ENCODE measurements at places on chromosomes 1 and 21. TPM values are rescaled to one million over a fixed set of nuclear protein-coding genes. Genes with fewer than 3 reads are reported as not detected.
A peak's percentile ranks its signal among the peaks of the same experiment; 100 is the strongest.

DNA sequence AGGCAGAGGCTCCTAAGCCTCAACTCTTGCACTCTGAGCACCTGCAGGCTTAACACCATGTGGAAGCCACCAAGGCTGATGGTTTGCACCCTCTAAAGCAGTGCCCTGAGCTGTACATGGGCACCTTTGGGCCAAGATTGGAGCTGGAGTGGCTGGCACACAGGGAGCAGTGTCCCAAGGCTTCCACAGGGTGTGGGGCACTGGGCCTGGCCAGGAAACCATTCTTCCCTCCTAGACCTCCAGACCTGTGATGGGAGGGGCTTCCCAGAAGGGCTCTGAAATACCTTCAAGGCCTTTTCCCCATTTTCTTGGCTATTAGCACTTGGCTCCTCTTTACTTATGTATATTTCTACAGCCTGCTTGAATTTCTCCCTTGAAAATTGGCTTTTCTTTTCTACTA is 67.9 kb upstream of the PPM1J start:
- H3K4me3 ChIP-seq: no peak overlapping the region
- no peak overlapping the region for H3K27ac ChIP-seq
- H3K36me3 ChIP-seq: no peaks in the 10 kb centered on the region
- H3K4me1 ChIP-seq: no peaks in the 10 kb centered on the region
- no peak for DNase-seq

ZNF697 gene
- total RNA-seq: 6.8 TPM

TMEM269 gene
- not detected for total RNA-seq

- H3K27ac ChIP-seq: peak overlapping the region; percentile 24
- no peaks in the 10 kb centered on the region for H3K27me3 ChIP-seq
- DNase-seq: no peak
These were observed 6.1 kb downstream of the LDLRAP1 start for GRCh38 chr1:25549273-25550154.

DNA sequence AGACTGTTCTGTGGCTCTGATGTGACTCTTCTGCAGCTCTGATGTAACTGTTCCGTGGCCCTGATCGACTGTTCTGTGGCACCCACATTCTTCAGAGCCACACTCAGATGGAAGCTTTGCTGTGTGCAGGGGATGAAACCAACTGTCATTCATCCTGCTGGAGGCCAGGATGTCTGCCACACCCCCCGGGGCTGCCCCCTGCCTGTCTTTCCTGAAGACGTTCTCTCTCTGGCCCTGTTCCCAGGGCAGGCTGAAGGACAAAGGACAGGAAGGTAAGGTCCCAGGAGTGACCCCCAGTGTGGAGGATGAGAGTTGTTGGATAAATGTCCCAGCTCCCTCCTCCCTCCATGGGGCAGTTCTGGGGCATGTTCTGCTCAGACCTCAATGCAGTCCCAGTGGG is 29.4 kb upstream of the UMODL1 start:
- peak overlapping the region; percentile 44 for H3K4me3 ChIP-seq
- H3K36me3 ChIP-seq: peaks cover 6% of the 10 kb centered on the region
- H3K4me1 ChIP-seq: peaks cover 38% of the 10 kb centered on the region

CRNN gene
- total RNA-seq: not detected

DNA sequence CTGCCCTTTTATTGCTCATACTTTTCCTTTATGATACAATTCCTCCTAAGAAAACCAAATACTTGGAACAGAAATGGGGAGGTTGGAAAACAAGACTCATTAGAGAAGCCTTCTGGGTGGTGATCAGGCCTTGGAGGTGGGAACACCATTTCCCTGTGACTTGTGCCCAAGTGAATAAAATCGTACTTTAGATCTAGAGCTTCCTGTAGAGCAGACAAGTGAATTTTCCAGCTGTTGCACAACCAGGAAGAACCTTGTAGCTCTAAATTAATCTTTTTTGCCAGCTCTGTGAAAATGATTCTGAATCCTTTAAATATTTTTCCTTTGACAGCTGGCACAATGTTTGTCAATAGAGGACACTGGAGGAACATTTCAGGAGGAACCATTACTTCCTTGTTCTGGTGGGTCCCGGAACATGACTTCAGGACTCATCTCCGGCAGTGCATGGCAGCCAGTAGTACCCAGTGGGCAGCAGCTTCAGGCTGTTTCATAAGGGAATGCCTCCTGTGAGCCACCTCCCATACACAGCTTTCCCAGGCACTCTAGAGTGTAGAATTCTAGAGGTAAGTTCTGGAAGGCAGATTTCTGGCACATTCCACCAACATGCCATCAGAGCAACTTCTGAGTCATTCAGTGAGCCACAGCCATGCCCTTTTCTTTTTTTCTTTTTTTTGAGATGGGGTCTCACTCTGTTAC is 5.5 kb upstream of the SNAPIN start:
- no peaks in the 10 kb centered on the region for H3K36me3 ChIP-seq
- no peak overlapping the region for H3K4me3 ChIP-seq
- peaks cover 4% of the 10 kb centered on the region for H3K27me3 ChIP-seq

- no peak overlapping the region for H3K4me3 ChIP-seq
- no peak overlapping the region for H3K27ac ChIP-seq
- DNase-seq: no peak
- no peaks in the 10 kb centered on the region for H3K4me1 ChIP-seq
These were observed 19.3 kb downstream of the TRMT13 start for GRCh38 chr1:100152271-100152670.

- no peak overlapping the region for H3K27ac ChIP-seq
- H3K4me1 ChIP-seq: peaks cover 34% of the 10 kb centered on the region
- H3K4me3 ChIP-seq: no peak overlapping the region
- peaks cover 2% of the 10 kb centered on the region for H3K27me3 ChIP-seq
These were observed 625 bp upstream of the NEGR1 start for GRCh38 chr1:72283022-72283306.

DNA sequence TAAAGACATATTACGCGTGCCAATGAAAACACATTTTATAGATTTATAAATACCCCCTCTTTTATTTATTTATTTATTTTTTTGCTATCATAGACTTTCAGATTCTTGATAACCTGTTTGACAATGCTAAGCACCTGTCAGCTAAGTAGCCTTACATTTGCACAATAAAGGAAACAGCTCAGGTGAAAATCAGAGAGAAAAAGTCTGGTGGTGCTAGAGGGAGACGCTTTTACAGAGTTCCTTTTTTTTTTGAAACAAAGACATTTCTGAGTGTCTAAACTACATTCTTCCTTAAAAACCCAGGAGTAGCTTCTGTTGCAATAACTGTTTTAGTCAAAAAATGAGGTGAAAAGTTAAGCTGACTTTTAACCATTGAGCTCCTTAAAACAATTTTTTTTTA is 1611.6 kb downstream of the NCAM2 start:
- no peaks in the 10 kb centered on the region for H3K36me3 ChIP-seq
- no peak overlapping the region for H3K27ac ChIP-seq
- peaks cover 3% of the 10 kb centered on the region for H3K27me3 ChIP-seq
- DNase-seq: no peak

- DNase-seq: peak; percentile 96
- H3K27me3 ChIP-seq: peaks cover 1% of the 10 kb centered on the region
- peaks cover 57% of the 10 kb centered on the region for H3K4me1 ChIP-seq
These were observed 326.0 kb upstream of the RUNX1 start for GRCh38 chr21:35375115-35375514.

SYPL2 gene
- total RNA-seq: 17.1 TPM

DNA sequence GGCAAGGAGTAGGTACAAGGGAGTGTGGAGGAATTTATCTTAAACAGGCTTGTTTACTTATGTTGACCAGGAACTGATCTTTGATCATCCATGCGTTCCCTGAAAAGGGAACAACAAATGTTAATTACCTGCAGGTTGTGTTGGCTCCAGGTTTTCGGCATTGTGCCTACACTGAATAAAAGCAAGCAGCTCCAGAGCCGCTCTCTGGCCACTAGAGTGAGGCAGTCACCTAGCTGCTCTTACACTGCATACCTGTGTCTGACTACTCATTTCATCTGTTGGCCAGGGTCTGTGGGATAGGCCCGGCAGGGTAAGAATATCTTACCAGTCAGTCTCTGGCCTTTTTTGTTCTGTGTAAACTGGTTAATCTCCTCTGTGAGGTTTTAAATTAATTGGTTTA is 183.6 kb downstream of the HFM1 start:
- DNase-seq: no peak
- peaks cover 3% of the 10 kb centered on the region for H3K4me1 ChIP-seq
- no peak overlapping the region for H3K27ac ChIP-seq
- H3K4me3 ChIP-seq: no peak overlapping the region
- no peaks in the 10 kb centered on the region for H3K36me3 ChIP-seq

MYBPH gene
- 0.13 TPM for total RNA-seq

IL20 gene
- not detected for total RNA-seq

DNA sequence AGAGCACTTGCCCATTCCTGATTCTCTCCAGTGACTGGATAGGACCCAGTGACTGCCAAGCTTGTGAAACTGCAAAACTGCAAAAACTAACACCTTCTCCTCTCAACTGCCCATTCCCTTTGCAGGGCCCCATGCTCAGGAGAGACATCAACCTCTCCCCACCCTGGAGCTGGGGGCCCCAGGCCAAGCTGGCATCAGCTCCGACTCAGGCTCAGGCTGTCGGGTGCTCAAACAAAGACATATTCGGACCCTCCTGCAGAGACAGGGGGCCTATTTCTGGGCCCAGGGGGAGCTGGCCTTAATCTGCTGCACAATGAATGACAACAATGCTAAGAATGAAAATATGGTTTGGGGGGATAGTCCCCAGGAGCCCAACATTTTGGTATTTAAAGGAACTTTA is 11.8 kb downstream of the LMX1A start:
- no peak for DNase-seq
- H3K27ac ChIP-seq: no peak overlapping the region
- H3K4me1 ChIP-seq: no peaks in the 10 kb centered on the region
- peaks cover 5% of the 10 kb centered on the region for H3K27me3 ChIP-seq

DNA sequence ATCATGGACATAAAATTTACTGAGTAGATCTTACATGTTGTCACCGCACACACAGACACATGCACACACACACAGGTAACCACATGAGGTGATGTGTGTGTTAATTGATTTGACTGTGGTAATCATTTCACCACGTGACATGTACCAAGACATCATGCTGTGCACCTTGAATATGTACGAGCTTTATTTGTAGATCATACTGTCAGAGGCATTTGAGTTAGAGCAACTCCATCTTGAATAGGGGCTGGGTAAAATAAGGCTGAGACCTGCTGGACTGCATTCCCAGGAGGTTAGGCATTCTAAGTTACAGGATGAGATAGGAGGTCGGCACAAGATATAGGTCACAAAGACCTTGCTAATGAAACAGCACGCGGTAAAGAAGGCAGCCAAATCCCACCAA is 31.7 kb upstream of the TRIM17 start:
- H3K4me3 ChIP-seq: no peak overlapping the region
- no peak overlapping the region for H3K27ac ChIP-seq
- DNase-seq: no peak
- H3K36me3 ChIP-seq: no peaks in the 10 kb centered on the region
- peaks cover 27% of the 10 kb centered on the region for H3K27me3 ChIP-seq
- peaks cover 10% of the 10 kb centered on the region for H3K4me1 ChIP-seq

GRCh38 chr1:53480678-53481077 is 21.5 kb downstream of the DMRTB1 start:
- no peaks in the 10 kb centered on the region for H3K4me1 ChIP-seq
- peaks cover 49% of the 10 kb centered on the region for H3K27me3 ChIP-seq
- no peak overlapping the region for H3K4me3 ChIP-seq
- H3K27ac ChIP-seq: no peak overlapping the region
- no peak for DNase-seq

Data from HFFc6 (cell line).